Natural killer cell (primary cell): ENCODE measurements at places on chromosomes 16 and 17. TPM values are rescaled to one million over a fixed set of nuclear protein-coding genes. Genes with fewer than 3 reads are reported as not detected.

DNA sequence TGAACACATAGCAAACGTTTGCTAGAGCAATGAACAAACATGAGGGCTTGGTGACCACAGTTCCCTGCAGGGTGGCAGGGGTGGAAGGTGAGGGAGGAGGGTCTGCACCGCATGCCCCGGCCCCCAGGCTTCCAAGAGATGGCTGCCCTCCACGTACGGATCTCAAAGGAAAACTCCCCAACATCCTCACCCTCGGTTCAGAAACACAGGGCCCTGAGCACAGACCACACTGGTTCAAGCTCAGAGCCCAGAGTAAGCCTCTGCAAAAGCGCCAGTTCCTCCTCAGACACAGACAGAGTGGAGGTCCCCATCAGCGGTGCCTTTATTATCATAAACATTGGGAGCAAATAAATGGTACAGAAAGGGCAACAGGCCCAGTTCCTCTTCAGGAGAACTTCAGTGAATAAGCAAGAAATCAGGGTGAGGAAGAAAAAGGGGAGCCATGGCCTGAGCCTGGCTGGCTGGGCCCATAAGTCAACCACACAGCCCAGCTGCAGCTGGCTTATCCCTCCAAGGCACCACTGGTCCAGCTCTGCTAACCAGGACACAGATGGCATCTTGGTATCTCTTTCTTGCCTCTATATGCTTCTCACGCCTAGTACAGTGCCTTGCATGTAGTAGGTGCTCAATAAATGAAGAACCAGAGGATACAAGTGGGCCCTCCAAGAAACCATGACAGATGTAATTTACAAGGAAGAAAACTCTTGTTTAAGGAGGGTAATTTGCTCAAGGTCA, 11.0 kb downstream of the MPO start:
- DNase-seq, result no peak

DNA sequence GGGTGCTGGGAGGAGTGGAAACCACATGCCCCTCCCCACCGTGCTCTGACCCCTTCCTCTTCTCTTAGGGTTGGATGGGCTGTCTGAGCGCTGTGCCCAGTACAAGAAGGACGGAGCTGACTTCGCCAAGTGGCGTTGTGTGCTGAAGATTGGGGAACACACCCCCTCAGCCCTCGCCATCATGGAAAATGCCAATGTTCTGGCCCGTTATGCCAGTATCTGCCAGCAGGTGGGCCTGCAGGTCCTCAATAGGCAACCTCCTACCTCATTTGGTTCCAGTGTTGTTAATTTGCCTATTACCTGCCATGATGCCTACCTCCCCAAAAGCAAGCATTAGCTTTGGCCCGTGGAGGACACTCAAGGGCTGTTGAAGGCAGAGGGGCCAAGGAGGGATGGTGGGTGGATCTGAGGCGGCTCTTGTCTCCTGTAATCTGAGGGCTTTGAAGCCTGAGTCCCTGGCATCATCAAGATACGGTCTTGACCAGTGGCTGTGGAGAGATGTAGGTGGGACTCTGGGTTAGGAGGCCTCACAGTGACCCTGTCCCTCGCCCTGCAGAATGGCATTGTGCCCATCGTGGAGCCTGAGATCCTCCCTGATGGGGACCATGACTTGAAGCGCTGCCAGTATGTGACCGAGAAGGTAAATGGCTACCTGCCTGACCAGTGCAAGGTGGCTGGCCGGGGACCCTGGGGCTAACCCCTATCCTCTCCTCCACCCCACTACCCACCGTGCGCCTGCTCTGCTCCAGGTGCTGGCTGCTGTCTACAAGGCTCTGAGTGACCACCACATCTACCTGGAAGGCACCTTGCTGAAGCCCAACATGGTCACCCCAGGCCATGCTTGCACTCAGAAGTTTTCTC, 3.4 kb downstream of the ALDOA start:
- DNase-seq, result peak; percentile 78

DNA sequence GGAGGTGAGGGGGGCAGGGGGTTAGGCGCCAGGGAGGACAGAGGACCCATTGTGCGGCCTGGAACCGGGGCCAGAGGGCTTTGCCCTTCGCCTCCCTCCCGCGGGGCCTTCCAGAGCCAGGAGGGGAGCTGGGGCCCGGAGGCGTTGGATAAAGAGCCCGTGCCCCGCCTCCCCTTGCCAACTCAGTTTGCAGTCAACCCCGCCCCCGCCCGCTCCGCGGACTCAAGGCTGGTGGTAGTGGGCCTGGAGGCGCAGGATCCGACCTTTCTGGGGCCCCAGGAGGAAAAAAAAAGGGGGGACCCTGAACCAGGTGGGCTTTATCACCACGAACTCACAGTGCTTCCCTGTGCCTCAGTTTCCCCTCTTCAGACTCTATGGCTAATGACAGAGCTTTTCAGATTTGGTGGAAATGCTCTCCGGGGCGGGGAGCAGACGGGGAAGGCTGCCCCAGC, 2.0 kb upstream of the SPHK1 start:
- DNase-seq, result no peak

- DNase-seq, result peak; percentile 82
Observed at GRCh38 chr17:38508954-38509771, 80.9 kb downstream of the ARHGAP23 start.

DNA sequence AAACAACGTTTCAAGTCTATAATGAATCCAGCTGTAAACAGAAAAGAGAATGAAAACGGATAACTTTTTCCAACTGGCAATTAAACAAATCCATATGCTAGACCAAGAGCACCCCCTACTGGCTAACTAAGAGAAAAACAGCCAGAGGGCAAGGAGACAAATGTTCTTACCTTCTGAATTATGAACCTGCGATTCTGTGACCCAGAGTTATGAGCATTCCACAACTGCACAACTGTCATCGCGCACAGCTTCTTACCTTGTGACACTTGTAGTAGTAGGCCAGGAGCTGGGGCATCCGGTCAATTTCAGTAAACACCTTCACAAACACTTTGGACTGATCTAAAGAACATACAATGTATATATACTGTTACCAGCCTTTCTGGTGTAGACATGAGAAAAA, 18.6 kb downstream of the COG7 start:
- no peak for DNase-seq

DNA sequence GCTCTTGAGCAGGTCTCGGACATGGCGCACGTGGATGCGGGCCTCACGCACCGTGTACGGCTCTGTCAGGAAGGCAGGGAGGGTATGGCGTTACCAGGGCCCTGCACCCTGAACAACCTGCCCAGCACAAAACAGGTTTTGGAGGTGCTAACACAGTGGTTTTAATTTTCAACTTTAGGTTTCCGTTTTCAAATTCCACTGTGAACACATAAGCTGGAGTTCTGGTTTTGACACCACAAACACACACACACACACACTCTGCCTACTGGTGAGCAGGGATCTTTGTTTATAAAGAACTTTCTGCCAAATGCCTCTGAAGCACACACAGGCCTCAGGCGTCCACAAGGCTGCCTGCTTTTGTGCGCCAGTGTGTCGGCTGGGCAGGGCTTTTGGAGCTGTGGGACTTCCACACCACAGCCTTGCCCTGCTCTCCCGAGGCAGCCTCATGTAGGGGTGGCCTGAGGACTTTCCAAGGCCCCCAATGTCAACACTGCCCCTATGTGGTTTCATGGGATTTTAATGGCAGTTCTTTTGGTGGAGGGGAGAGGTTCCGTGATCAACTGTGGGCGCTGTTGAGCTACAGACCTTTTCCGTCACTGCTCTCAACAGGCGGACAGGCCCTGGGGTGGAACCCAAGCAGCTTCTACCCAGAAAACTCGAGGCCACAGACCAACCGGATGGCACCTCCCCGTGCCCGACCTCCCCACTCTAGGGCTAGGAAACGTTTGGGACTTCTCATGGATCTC, 9.4 kb downstream of the CLUH start:
- no peak for DNase-seq

Gene SDR42E1
- total RNA-seq, result 8.5 TPM

Gene CACNA1G
- total RNA-seq, result not detected

Gene SOX9
- total RNA-seq, result not detected
